Tibial nerve (tissue), 4 donors: ENCODE measurements at places on chromosomes 12 and 14.

DNA sequence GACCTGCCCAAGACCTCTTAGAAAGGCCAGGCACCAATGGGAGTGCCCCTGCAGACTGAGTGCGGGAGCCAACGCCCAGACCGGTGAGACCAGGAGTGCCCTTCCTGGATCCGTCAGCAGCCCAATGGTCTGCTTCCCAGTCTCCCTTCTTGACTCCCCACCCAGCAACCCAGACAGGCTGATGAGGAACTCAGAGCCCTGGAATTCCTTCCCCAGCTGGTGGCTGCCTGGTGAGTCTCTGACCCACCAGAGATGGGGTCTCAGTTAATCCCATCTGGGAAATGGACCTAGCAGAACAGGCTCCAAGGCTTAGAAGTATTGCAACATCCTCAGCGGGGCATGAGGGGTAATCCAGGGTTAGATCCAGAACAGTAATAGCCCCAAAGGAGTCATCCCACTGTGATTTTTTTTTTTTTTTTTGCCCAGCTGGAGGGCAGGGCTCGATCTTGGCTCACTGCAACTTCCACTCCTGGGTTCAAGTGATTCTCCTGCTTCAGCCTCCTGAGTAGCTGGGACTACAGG lies 1.5 kb upstream of the RASAL1 start:
- no peak overlapping the region for H3K4me3 ChIP-seq
- no peak overlapping the region for H3K27ac ChIP-seq
- H3K27me3 ChIP-seq = no peaks in the 10 kb centered on the region
- no peaks in the 10 kb centered on the region for H3K4me1 ChIP-seq
- DNase-seq = no peak
- no peaks in the 10 kb centered on the region for H3K36me3 ChIP-seq

DNA sequence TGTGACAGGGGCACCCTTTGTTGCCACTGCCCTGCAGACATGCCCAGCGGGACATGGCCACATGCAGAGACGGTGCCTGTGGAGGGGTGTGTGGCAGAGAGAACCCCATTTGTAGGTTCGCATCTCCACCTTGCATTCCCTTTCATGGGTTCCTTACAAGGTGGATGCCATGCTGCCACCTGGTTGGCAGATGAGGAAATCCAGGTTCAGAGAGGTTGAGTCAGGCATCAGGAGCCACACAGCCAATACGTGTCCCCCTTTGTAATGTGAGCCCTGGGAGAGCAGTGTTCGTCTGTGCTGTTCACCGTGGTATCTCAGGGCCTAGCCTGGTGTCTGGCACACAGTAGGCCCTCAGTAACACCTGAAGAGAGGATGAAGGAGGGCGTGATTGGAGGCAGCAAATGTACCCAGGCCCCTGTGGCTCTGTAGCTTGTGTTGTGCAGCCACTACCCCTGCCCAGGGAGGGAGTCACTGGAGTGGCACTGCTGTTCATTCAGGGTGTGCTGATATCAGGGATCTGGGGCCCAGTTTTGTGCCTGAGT lies 9.1 kb downstream of the SH2B3 start:
- no peaks in the 10 kb centered on the region for H3K4me1 ChIP-seq
- no peak overlapping the region for H3K27ac ChIP-seq
- DNase-seq = no peak
- H3K27me3 ChIP-seq = no peaks in the 10 kb centered on the region
- H3K36me3 ChIP-seq = peaks cover 2% of the 10 kb centered on the region
- no peak overlapping the region for H3K4me3 ChIP-seq

DNA sequence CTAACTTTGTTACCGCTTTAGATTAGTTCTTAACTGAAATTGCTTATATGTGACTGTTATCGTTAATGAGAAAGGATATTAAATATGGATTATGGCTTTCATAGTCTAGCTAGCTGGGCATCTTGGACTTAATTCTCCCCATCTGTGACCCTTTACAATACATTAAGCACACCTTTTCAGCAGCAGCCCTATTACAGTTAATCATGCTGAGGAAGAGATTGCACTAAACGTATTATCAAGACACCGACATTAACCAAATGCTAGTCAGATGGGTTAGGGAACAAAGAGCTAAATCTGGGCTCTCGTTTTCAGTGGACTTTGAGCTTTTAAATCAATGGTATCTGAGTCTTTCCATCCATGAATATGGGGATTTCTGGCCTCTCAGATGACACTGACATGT lies 447.5 kb upstream of the DCN start:
- H3K27me3 ChIP-seq = no peaks in the 10 kb centered on the region
- H3K27ac ChIP-seq = no peak overlapping the region
- H3K4me1 ChIP-seq = no peaks in the 10 kb centered on the region
- H3K4me3 ChIP-seq = no peak overlapping the region

DNA sequence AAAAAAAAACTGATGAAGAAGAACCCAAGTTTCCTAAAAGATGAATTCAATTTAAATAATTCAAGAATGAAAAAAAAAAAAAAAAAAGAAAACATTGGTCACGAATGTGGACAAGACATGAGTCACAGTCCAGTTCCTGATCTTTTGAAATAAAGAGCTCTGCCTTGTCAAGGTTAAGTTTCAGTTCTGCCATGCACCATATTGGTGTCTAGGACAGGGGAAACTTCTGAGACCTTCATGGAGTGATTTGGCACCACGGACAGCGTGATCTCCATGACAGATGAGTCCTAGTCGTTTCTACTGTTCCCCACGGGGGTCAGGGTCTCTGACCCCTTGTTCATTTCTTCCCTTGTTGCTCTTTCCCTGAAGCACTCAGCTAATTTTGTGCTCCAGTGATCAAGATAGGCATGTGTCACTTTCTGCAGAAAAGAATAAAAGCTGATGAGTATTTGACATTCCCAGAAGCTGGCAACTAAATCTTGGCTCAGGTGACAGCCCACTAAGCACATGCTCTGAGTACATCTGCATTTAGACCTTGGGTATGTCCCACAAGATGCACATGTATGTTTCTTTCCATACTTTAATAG lies 1159.7 kb downstream of the BCL11B start:
- H3K36me3 ChIP-seq = no peaks in the 10 kb centered on the region
- no peaks in the 10 kb centered on the region for H3K4me1 ChIP-seq
- no peak overlapping the region for H3K27ac ChIP-seq
- no peak for DNase-seq
- no peak overlapping the region for H3K4me3 ChIP-seq

GRCh38 chr12:64665514-64665913 lies 55.2 kb downstream of the RASSF3 start:
- H3K27ac ChIP-seq = no peak overlapping the region
- H3K27me3 ChIP-seq = no peaks in the 10 kb centered on the region
- peaks cover 7% of the 10 kb centered on the region for H3K4me1 ChIP-seq
- no peak overlapping the region for H3K4me3 ChIP-seq
- no peak for DNase-seq

- peaks cover 14% of the 10 kb centered on the region for H3K4me1 ChIP-seq
- no peaks in the 10 kb centered on the region for H3K36me3 ChIP-seq
- DNase-seq = no peak
Measured at GRCh38 chr14:100844421-100844820, 18.5 kb downstream of the MEG3 start.

- no peak overlapping the region for H3K27ac ChIP-seq
- no peaks in the 10 kb centered on the region for H3K36me3 ChIP-seq
- H3K4me1 ChIP-seq = no peaks in the 10 kb centered on the region
- H3K27me3 ChIP-seq = no peaks in the 10 kb centered on the region
- DNase-seq = no peak
Measured at GRCh38 chr14:39265033-39265432, 31.3 kb downstream of the MIA2 start.

- no peak overlapping the region for H3K4me3 ChIP-seq
- H3K36me3 ChIP-seq = no peaks in the 10 kb centered on the region
- no peak overlapping the region for H3K27ac ChIP-seq
- DNase-seq = no peak
Measured at GRCh38 chr12:117068492-117068891, 30.7 kb downstream of the TESC start.

DNA sequence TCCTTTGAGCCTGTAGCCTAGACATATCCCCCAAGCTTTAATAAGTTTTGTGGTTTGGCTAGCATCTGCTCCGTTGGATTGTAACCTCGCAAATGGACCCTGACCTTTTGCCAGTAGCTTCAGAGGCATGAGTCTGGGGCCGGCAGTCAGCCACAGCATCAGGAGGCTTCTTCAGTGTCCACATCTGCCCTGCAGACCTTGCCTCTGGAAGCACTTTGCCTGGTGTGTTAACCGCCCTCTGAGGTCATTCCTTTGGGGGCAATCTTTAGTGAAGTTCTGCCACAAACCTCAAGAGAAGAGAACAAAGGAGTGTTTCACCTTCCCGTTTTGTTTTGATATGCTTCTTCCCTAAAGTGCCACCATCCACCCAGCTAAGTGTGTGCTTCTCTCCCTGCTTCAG lies 71.4 kb downstream of the GNS start:
- peaks cover 6% of the 10 kb centered on the region for H3K4me1 ChIP-seq
- no peak overlapping the region for H3K27ac ChIP-seq
- no peaks in the 10 kb centered on the region for H3K36me3 ChIP-seq
- DNase-seq = no peak
- no peak overlapping the region for H3K4me3 ChIP-seq

DNA sequence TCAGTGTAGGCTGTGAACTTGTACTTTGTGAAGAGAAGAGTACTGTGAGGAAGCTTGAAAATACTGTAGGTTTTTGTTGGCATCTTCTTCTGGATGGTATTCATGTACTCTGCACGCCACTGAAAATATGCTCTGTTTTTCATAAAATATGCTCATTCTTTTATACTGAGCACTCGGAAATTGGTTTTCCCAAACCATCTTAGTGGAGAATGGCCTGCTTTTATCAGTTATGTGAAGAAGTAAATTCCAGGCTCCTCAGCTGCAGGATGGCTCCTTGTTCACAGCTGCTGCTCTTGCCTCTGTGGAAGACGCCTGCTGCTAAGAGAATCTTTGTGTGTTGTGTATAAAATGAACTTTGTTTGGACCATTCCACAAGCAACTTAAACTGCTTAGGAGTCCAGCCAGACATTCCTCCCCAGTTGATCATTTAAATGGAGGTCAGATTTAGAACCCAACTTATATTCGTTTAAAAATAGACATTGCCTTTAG lies 443.5 kb upstream of the RGS6 start:
- no peak overlapping the region for H3K27ac ChIP-seq
- H3K4me1 ChIP-seq = peaks cover 84% of the 10 kb centered on the region
- DNase-seq = no peak
- H3K27me3 ChIP-seq = no peaks in the 10 kb centered on the region
- no peak overlapping the region for H3K4me3 ChIP-seq
- no peaks in the 10 kb centered on the region for H3K36me3 ChIP-seq

GRCh38 chr12:113260127-113260526 lies 38.9 kb downstream of the TPCN1 start:
- H3K27me3 ChIP-seq = no peaks in the 10 kb centered on the region
- H3K36me3 ChIP-seq = peaks cover 15% of the 10 kb centered on the region
- H3K27ac ChIP-seq = no peak overlapping the region
- peaks cover 17% of the 10 kb centered on the region for H3K4me1 ChIP-seq

DNA sequence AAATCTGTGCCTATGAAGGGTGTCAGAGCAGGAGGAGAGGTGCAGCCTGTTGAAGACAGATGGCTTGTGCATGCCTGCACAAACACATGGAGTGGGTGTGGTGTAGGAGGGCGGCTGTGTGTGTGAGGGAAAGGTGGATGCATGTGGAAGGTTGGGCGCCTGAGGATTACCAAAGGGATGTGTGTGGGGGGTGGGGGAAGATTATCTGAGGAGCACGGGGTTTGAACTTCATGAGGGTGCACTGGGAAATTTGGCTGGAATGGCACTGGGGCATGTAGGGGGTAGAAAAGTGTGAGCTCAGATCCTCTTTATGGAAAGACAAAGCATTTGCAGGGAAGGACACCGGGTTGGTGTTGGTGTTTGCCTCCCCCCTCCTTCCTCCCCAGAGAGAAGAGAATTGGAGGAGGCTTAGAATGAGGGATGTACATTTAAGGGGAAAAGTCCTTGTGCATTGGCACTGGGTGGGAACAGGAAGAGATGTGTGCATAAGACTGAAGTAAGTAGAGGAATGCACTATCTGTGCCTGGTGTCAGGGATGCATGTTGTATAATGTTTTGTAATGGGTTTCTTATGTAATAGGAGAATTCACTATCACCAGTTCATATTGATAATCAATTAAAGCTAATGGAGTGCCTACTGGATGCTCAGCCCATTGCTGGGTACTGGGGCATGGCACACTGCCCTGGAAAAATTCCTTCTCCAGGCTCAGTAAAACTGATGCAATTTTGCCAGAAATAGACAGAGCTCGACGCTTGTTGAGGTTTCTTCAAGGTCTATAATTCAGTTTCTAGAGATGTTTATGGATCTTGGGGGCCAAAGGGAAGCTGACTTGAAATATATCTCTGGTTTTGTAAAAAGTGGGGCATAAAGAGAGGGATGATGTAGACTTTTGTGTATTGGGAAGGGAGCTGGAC lies 3.0 kb downstream of the NTF3 start:
- H3K27ac ChIP-seq = no peak overlapping the region
- no peaks in the 10 kb centered on the region for H3K27me3 ChIP-seq
- no peak for DNase-seq

DNA sequence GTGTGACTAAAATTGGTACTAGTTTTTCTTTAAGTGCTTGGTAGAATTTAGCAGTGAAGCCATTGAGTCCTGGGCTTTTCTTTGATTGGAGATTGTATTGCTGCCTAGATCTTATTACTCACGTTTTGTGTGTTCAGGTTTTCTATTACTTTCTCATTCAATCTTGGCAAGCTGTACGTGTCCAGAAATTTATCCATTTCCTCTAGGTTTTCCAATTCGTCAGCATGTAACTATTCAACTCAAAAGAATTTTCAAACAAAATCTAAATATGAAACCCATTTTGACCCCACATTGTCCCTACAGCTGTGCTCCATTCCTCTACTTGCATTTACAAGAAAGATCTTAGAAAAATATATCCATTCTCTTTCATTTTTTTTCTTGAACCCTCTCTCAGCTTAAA lies 1613.4 kb upstream of the SEL1L start:
- no peaks in the 10 kb centered on the region for H3K4me1 ChIP-seq
- H3K36me3 ChIP-seq = no peaks in the 10 kb centered on the region
- H3K4me3 ChIP-seq = no peak overlapping the region
- no peak for DNase-seq

DNA sequence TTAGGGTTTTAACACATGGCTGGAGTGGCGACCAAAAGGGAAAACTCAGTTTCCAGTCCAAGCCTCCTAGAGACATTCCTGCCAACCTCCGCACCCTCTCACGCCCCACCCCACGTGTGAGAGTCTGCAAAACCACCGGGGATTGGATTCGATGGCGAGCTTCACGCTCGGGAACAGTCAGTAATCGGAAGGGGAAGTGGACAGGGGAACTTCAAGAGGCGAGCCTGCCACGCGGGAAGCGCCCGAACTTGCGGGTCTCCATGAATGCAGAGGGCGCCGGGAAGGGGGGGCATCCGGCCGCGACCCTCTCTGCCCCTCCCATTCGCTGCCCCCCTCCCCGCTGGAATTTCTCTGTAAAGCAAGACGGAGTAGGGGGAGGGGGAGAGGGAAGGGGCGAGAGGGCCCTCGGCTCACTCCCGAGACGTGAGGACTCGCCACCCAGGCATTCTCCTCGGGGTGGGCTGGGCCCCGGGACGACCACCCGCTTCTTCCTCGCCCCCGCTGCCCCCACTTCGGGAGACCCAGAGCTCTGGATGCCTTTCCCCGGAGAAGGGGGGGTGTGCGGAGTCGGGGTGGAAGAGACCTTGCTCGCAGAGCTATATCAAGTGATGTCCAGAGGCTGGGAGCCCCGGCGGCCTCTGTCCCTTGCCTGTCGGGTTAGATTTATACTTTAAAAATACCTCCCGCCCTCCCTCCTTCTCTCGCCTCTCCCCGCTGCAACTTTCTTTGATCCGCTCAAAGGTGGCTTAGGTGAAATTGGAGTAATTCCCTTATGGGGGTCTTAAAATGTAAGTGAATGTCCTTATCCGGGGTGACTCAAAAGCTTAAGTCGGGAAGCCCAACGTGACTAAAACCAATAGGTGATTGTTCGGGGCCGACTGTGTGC lies 2.5 kb upstream of the CCND2 start:
- peaks cover 48% of the 10 kb centered on the region for H3K4me1 ChIP-seq
- H3K27ac ChIP-seq = peak overlapping the region; percentile 92
- H3K4me3 ChIP-seq = peak overlapping the region; percentile 73
- no peaks in the 10 kb centered on the region for H3K36me3 ChIP-seq
- H3K27me3 ChIP-seq = no peaks in the 10 kb centered on the region
- peak; percentile 41 for DNase-seq
